ENCODE measurements at places on chromosomes 12 and 14.

- no peak for DNase-seq
Measured at GRCh38 chr12:5173511-5174011, 129.9 kb downstream of the KCNA5 start.

DNA sequence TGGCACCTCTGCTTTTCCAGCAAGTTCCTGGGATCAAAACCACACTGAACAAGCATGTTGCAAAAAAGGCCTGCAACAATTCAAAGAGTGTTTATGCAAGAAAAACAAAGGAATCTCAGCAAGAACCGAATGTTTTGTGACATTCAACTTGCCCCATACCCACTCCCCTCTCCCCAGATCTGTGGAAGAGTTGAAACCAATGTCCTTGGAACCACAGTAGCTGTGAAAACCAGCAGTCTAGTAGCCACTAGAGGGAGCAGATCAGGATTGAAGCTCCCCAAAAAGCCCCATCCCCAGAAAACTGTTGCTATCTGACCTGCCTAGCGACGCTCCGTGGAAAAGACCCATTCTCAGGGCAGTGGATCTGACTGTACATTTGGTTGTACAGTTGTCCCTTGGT is 27.1 kb downstream of the PRKAB1 start:
- no peak for DNase-seq

DNA sequence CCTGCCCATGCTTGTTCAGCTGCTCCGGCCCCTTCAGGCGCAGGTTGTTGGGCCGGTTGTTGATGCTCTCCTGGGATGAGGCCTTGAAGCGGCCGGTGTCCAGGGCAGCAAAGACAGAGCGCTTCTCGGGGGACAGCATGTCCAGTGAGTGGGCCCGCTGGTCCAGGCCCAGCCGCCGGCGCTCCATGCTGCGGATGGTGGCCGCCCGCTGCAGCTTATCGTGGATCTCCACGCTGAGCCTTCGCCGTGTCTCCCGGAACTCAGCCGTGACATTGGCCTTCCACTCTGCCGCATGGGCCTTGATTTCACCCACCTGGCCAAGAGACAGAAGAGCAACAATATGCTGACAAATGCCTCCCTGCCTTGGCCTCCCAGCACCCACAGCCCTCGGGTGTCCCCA is 137.2 kb downstream of the KCNK10 start:
- DNase-seq = no peak

GRCh38 chr12:87227162-87227561 is 802.0 kb downstream of the C12orf50 start:
- DNase-seq = no peak

GRCh38 chr14:88818018-88818417 is 6.4 kb upstream of the TTC8 start:
- DNase-seq = no peak

- DNase-seq = no peak
Measured at GRCh38 chr12:2992724-2993123, 33.5 kb downstream of the TEAD4 start.

GRCh38 chr12:26295001-26295400 is 99.6 kb downstream of the SSPN start:
- DNase-seq = no peak

DNA sequence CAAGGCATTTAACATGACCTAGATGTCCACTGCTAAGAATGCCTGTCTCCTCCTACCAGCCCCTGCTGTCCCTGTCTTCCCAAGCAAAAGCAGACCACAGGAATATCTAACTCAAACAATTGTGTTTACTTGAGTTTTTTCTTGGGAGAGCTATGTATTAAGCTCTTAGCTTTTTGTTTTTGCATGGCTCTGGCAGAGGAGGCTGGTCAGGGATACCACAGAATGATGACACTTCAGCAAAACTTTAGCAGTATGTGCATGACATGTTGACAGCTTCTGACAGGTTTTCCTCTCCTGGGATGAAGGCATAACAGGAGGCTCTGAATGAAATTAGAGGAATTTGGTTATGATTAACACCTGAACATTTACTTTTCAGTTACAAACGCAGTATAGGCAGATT is 6.9 kb downstream of the TMBIM6 start:
- no peak for DNase-seq

DNA sequence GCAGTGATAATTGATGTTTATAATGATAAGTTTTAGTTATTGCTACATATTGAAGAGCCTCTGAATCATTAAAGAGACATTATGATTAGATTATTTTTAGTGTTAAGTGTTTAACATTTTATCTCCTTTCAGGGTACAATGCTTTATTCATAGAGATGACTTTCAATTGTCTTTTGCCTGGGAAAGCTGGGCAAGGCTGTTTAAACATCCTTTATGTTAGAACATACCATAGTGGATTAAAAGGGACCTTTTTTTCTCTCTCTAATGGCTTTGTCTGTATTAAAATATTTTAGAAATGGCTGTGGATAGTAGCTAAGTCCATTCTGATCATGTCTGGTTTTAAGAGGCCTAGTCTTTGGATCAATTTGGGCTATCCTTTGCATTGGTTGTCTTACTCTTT is 427.5 kb upstream of the MIS18BP1 start:
- DNase-seq = no peak

DNA sequence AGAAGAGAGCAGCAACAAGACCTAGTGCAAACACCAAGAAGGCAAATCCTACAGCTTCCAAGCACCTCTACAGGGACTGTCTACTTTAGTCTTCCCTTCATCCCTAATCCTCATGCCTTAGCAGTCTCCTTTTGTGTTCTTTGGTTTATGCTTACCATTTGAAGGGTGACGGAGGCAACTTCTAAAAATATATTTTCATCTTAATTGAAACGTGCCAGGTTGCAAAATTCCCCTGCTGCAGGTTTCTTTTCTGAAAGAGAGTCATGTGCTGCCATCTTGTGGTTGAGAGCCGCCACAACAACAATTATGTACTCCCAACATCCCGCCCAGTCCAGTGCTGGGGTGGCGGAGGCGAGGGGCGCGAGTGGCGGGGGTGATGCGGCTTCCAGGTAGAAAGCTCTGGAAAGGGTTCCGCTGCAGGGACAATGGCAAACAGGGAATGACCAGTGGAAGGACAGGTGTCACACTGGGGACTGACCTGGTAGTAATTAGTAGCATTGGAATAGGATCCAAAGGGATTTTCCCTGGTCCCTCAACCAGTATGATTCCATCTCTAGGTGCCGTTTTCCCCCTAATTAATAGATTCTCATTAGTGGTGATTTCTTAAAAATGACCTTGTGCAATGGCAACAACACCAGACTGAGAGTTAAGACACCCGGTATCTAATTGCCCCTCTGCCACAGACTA is 80.3 kb upstream of the GNG2 start:
- DNase-seq = peak; percentile 66

DNA sequence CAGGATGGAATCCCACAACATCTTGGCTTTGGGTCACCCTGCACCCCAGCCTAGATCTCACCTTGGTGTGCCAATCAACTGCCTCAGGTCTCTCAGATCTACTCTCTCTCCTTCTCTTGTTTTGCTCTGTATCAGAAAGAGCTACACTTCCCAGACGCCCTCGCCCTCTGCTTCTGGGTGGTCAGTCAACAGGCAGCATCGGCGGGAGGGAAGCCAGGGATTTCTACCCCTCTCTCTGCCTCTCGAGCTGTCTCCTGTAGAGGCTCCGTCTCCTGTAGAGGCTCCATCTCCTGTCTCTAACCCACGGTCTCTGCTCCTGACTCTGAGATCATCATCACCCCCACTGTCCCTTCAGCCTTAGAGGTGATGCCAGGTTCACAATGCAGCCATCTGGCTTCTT is 151.6 kb downstream of the PIWIL1 start:
- DNase-seq = no peak

DNA sequence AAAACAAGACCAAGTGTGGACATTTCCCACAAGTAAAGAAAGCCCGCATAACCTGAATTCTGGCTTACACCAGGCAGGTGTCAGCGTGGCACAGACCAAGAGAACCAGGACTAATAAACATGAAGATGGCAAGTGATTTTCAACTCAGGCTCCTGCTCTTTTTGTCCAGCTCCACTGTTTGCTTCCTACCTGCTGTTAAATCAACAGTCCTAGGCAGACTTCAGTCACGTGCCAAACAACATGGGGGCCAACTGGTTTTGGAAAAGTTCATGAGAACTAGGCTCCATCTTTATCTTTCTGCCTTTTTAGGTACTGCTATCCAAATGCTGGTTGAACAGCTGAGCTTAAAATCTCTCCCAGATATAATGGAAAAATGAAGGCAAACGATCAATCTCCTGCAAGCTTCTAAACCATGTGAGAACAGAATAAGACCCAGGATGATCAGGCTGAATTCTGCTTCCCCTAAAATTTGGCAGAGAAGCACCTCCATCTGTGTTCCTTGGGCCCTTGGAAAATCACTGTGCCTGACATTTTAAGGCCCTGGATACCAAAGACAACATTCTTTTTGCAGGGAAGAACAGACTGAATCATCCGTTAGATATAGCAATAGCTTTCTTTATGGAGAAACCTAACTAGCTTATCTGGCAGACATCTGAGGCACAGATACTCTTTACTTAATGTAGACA is 215.6 kb upstream of the USP15 start:
- no peak for DNase-seq

DNA sequence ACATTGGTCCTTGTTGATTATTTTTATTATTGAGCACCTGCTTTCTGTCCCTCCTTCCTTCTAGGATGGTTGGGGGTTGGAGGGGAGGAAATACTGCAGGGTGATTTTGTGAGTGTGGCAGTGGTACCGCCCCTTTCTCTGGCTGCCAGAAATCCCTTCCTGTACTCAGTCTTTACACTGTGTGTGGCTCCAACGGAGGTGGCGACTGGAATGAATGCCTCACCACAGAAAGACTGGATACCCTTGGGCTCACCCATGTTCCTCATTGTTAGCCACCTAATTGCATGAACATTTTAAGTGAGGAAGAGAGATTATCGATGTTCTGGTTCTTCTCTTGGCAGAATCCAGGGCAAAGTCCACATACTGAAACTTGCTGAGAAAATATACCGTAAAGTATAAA is 272.0 kb upstream of the E2F7 start:
- DNase-seq = no peak

- DNase-seq = no peak
Measured at GRCh38 chr12:6753772-6754356, 923 bp upstream of the MLF2 start.

- DNase-seq = peak; percentile 89
Measured at GRCh38 chr14:20455355-20456300, 602 bp downstream of the APEX1 start.

GRCh38 chr12:104384141-104384880 is 72.4 kb upstream of the CHST11 start:
- peak; percentile 20 for DNase-seq

GRCh38 chr14:21894003-21894897 is 220.6 kb upstream of the OR4E1 start:
- DNase-seq = no peak

GRCh38 chr12:53820514-53821306 is 68.9 kb upstream of the CISTR start:
- DNase-seq = peak; percentile 63

DNA sequence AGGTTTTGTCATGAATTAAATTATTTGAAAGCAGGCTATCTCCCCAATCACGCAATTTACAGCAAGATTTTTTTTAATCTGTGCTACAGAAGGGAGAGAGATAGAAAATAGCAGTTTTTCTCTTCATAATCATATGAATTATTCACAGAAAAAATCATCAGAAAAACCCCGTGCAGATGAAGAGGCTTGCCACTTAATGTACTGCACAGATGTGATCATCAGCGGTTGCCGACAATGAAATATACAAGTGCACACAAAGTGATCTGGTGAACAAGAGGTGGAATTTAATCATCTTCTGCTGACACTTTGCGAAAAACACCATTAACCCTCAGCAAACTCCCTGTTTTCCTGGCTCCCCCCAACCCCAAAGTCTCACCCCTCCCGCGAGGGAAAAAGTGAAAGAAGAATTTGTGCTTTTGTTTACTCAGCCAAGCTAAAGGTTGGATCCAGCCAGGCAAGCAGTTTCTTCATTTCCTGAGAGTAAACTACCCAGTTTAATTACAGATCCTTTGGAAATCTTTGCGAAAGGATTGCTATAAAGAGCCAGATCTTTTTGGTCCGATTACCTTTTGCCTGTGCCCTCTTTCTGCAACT is 3.1 kb upstream of the LMO3 start:
- no peak for DNase-seq

DNA sequence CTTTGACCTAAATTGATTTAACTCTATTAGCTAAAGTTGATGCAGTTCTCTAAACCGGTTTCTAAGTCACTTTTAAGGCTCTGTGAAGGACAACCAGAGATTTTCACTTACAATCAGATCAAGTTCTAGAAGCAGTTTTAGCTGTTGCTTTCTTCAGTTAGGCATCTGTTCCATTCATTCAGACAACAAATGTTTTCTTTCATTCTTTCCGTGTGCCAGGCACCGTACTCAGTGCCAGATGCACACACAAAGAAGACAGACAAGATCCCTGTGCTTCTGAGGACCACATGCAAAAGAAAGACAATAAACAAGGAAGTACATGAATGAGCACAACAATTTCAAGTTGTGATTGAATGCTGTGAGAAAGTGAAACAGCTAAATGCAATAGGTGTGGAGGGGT is 11.1 kb upstream of the EGLN3 start:
- no peak for DNase-seq

- DNase-seq = no peak
Measured at GRCh38 chr14:75553157-75553556, 25.3 kb upstream of the FLVCR2 start.

DNA sequence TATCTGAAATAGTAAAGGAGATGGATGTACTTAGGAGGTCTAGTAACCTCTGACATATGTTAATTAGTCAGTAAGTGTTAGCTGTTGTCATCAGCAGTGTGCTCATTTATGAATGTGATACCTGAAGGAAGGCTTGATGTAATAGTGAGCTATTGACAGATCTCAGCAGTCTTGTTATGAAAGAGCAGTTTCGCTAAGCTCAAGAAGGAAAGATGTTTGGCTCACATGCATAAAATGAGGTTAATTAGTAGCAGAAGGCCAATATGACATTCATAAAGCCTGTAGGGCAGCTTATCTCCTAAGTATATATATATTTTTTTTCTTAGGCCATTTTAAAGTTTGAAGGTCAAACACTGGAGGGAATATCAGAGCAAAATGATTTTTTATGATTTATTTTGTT is 2.8 kb downstream of the FAM234B start:
- no peak for DNase-seq

DNA sequence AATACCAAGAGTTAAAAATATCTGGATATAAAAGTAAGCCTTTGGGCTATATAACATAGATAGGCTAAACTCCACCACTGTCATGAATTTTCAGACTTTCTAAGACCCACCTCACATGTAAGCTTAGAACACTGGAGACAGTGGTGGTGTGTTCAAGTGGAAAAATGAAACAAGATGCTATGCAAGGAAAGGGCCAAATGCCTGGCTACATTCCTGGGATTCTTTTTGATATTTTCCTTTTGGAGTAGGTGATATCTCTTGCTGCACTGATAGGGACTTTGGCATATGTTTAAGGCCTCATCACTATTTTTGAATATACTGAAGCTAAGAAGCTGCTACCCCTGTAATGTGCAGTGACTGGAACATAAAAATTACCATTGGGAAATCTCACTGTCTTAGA is 341.3 kb downstream of the SLC16A7 start:
- no peak for DNase-seq

DNA sequence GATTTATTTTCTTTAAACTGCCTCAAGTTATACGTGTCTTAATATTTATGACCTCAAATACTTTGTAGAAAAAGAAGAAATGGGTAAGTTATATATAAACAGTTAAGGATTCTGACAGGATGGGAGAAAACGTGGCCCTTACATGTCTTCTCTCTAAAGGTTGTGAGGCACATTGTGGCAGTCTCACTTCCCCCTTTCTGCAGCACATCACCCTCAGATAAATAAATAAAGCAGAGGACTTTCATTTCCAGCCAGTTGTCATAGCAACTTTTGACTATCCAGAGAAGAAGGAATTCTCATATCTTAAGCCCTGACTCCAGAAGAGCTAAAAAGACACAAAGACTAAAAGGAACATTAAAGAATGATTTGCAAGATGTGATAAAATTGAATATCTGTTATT is 28.8 kb upstream of the CEP83 start:
- DNase-seq = no peak

Measured in RKO (cell line).